WTC11 (cell line): ENCODE measurements at places on chromosomes 13 and 19. TPM values are rescaled to one million over a fixed set of nuclear protein-coding genes. Genes with fewer than 3 reads are reported as not detected.

- DNase-seq: peak; percentile 68
Measured at GRCh38 chr19:38989066-38989605, 13.6 kb upstream of the FBXO17 start.

GRCh38 chr13:53856573-53857195, 828.1 kb downstream of the OLFM4 start:
- no peak for DNase-seq

DNA sequence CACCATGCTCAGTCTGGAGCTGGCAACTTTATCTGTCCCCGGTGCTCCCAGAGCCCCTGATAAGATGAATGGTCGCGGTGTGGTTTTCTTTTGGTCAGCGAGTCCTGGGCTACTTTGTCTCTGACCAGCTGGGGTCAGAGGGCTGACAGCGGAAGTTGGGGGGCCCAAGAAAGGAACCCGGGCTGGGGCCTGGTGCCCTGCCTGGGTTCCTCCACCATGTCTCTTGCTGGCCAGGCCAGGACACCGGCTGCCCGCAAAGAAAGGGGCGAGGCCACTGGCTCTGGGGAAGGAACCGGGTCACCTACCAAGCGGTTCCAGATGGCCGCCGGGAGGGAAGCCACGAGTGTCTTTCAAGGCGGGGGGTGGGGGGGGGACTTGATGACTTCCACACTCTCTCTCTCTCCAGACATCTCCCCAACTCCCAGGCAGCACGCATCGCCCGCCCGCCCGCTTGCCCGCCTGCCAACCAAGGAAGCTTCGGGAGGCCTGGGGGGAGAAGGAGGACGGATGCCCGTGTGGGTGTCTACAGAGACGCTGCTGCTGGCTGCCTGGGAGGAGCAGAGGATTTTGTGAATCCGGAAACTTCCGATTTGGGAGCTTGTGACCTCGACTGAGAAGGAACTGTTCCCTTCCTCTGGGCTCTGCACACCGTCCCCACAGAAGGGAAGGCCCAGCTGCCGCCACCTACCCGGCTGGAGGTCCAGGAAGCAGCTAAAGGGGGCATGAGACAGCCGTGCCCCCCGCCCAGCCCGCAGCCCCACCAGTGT, 1.1 kb downstream of the PIP5K1C start:
- DNase-seq: no peak

DNA sequence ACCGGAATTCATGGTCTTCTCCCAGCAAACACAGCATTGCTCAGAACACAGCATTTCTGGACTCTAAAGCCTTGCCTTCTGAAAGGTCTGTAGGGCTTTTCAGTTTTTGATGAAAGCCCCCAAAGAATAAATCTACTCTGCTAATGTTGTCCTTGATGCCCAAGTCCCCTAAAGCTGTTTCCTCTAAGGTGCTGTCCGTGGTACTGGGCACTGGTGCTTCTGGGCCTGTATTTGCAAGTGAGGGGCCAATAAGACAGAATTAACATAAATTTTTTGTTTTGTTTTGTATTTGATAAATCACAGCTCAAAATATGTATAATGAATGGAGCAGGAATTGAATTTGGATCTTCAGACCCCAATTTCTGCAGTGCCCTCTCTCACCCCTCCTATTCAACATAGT, 12.1 kb upstream of the LGALS13 start:
- peak; percentile 39 for DNase-seq

DNA sequence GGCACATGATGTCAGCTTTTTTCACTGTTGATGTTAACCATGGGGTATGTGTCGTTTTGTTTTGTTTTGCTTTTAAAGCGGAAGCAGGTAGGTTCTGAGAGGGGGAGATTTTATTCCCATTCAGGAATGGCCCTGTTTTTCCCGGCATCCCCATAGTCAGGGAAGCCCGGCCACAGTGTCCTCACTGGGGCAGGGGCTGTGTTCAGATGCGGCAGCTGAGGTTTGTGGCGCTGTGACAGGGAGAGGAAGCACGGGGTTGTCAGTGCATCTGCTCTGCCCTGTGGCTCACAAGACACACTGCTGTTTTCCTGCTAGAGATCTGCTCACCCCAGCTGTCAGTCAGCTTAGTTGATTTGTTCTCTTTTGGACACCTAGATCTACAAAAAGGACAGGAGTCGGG, 27.6 kb downstream of the ANKRD27 start:
- DNase-seq: no peak

DNA sequence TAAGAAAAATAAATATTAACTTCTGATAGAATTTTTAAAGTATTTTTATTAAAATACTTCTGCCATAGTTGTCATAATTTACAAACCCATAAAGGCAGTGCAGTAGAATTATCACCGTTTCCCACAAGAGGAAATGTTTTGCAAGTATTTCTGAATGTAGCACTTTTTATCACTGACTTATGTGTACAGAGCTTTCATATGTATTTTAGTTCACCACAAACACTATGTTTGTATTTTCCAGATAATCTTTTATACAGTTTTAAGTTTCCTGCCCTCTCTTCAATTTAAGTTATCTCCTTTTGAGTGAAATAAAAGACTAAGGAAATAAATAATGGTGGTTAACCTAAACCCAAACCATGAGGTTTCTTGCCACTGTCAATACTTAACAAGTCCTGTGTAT, 24.2 kb downstream of the MIPEP start:
- no peak for DNase-seq

- no peak for DNase-seq
Measured at GRCh38 chr19:55451965-55452748, 9.1 kb upstream of the SHISA7 start.

SPINT2 gene
- total RNA-seq: 335 to 400 TPM (median 358 TPM) in 3 replicates

GRCh38 chr19:8413629-8413995, 507 bp downstream of the MARCHF2 start:
- no peak for DNase-seq

DNA sequence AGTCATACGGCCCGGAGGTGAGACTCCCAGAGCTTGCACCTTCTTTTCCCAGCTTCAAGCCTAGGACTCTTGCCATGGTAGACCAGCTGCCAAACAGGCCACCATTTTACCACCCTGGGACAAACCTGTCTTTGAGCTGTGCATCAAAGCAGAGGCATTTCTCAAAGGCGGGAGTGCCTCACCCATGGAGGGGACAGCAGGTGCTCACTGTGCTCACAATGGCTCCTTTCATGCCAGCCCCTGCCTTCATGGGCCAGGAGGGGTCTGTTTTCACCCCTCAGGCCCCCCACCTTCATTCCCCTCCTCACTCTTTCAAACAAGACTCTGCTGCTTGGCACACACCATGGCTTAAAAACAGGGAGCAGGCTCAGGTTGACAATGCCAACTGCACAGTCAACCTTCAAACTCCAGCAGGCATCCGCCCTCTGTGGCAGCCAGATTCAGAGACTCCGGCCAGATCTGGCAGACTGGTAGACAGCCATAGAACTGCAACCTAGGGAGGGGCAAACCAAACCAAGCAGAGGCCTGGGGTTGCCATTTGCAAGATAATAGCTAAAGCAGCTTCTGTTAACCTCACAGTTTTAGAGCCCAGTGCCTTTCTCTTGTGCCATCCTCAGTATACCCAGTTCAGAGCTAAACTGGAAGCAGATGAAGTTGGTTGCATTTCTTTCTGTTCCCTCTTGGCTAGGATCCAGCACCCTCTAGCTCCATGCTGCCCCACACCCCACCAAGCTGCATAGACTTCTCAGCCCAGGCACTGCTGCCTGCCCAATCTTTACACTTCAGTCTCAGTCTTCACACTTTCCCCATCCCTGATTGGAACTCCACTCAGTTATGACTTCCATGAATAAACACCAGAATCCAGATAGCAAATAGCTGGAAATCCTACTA, 93.9 kb upstream of the SPATA13 start:
- DNase-seq: no peak

ZNF729 gene
- not detected in 3 replicates for total RNA-seq

- peak; percentile 93 for DNase-seq
Measured at GRCh38 chr19:35693835-35694599, 10.3 kb upstream of the ZBTB32 start.

RFC3 gene
- total RNA-seq: 37.0 to 40.6 TPM (median 37.8 TPM) in 3 replicates

- DNase-seq: no peak
Measured at GRCh38 chr13:112198396-112199010, 131.6 kb downstream of the SOX1 start.

AMER2 gene
- 0.18 to 0.48 TPM (median 0.27 TPM) in 3 replicates for total RNA-seq

DNA sequence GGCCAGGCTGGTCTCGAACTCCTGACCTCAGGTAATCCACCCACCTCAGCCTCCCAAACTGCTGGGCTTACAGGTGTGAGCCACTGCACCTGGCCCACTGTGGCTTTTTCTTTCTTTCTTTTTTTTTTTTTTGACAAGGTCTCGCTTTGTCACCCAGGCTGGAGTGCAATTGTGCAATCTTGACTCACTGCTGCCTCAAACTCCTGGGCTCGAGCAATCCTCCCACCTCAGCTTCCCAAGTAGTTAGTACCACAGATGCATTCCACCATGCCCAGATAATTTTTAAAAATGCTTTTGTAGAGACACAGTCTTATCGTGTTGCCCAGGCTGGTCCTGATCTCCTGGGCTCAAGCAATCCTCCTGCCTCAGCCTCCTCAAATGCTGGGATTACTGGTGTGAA, 12.1 kb upstream of the FCGBP start:
- no peak for DNase-seq

DNA sequence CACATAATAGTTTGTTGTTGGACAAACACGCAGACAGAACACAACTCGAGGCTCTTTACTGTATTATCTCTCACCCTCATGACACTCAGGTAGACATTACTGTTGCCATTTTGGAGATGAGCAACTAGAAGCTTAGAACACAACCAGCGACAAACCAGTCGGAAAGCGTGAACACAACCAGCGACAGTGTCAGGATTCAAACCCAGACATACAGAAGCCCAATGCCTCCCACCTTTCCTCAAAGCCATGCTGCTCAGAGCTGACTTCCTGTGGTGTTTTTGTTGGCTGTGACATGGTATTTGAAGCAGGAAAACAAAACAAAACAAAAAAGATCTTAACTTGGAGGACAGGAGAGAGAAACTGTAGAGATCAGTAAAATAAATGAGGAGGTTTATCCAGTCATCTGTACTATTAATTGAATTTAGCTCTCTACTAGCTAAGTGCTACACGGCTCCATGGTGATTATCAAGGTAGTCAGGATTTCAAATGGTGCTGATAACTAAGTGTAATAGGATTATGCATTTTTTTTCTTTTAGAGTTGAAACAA, 92.1 kb downstream of the STARD13 start:
- no peak for DNase-seq

- no peak for DNase-seq
Measured at GRCh38 chr13:77528834-77529500, 6.5 kb upstream of the SCEL start.

- no peak for DNase-seq
Measured at GRCh38 chr13:44237881-44238421, 135.7 kb upstream of the SERP2 start.

- DNase-seq: no peak
Measured at GRCh38 chr13:107422421-107422820, 792.9 kb downstream of the LIG4 start.

CHAMP1 gene
- 29.5 to 31.7 TPM (median 30.6 TPM) in 3 replicates for total RNA-seq

DNA sequence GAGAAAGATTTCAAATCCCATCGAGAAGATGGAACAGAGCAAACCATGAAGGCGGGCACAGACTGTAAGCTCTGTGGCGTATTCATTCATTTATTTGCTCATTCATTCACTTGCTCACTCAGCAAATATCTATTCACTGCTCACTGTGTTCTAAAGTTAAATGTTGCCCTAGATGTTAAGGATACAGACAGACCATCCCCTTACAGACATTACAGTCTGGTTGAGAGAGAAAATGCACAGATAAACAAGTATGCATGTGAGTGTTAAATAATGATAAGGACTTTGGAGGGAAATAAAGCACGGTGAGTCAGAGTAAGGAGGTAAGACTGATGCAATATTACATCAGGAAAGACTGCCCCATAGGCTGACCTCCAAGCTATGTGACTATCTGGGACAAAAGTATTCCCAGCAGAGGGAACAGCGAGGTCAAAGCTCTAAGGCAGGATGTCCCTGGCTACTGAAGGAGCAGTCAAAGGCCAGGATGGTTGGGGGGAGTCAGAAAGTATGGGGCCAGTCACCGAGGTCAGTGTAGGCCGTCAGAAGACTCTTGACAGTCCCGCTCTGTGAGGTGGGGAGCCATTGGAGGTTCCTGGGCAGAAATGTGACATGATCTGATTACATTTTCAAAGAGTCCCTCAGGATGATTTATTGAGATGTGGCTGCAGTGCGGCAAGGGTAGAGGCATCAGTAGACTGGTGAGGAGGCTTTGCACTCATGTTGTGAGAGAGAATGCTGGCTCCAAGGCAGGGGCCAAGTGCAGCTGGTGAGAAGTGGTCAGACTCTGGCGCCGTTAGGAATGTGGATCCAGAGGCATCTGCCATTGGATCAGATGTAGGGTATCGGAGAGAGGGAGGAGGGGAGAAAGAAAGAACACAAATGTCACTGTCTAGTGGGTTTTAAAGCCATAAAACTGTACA, 37.9 kb downstream of the MBNL2 start:
- DNase-seq: no peak

ZNF561 gene
- 39.2 to 67.9 TPM (median 40.7 TPM) in 3 replicates for total RNA-seq

ZNF100 gene
- 21.9 to 24.3 TPM (median 23.6 TPM) in 3 replicates for total RNA-seq

- no peak for DNase-seq
Measured at GRCh38 chr13:91355099-91355825, 7.8 kb downstream of the MIR17HG start.

ZNF155 gene
- total RNA-seq: 6.2 to 10.2 TPM (median 7.1 TPM) in 3 replicates

GRCh38 chr13:98766697-98767096, 14.2 kb upstream of the SLC15A1 start:
- DNase-seq: no peak

DNA sequence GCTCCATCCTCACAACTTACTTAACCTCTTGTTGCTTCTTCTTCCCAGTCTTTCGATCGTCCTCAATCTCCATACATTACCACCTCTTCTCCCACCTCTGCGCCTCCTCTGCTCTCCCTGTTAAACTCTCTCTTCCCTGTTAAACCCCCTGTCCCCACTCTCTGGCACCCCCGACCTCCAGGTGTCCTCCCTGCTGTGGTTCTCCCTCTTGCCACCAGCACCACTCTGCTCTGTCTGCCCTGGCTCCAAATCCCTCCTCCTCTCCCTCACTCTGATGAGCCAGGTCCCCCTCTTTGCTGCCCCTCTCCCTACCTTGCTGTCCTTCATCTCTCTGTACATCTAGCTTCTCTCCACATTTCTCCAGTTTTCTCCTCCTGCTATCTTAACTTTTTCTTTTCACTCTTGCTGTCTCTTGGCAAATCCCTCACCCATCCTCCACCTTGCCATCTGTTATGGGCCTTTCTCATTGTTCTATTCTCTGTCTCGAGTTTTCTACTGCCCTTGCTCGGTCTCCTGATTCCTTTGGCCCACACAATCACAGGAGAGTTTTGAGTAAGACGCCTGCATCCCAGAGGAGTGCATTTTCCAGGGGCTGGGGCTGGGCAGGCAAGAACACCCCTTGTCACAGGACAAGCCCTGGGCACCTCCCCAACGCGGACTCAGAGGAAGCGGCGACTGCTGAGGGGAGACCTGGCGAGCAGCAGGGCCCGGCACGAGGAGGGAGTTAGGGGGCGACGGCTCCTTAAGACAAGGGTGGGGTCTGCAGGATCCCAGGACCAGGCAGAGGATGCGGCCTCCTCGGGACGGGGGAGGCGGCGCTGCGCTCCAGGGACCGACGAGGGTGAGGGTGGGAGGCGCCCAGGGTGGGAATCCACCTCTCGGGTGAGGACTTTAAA, 21.4 kb upstream of the ERVV-1 start:
- peak; percentile 39 for DNase-seq

- no peak for DNase-seq
Measured at GRCh38 chr19:42528354-42529247, at the start of gene CEACAM1. Gene CEACAM1, minus strand, starts transcription at chr19:42528481. Its CDS starts 107 bp downstream, at chr19:42528374.
